ENCODE measurements at places on chromosomes 7 and 10.

GRCh38 chr10:33666686-33667480 is 332.4 kb upstream of the NRP1 start:
- DNase-seq = no peak

DNA sequence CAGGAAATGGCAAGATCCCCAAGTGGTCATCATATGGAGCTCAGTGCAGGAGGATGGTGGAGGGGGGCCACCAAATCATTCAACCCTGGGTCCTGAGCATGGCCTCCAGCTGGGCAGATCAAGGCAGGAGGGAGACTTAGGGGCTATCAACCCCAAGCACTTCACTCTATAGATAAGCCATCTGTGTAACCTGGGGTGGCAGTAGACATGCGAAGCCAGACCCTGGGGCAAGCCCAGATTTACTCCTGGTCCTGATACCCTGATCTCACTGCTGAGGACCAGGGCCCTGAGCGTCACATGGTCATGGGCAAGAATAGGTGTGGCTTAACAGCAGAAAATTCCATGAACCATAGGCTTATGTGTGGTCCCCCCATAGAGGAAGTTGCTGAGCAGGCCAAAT is 173.0 kb upstream of the ADCY1 start:
- DNase-seq = no peak

GRCh38 chr7:7693881-7694280 is 24.5 kb downstream of the RPA3 start:
- DNase-seq = no peak

GRCh38 chr10:4639960-4640359 is 186.0 kb upstream of the AKR1E2 start:
- DNase-seq = no peak

DNA sequence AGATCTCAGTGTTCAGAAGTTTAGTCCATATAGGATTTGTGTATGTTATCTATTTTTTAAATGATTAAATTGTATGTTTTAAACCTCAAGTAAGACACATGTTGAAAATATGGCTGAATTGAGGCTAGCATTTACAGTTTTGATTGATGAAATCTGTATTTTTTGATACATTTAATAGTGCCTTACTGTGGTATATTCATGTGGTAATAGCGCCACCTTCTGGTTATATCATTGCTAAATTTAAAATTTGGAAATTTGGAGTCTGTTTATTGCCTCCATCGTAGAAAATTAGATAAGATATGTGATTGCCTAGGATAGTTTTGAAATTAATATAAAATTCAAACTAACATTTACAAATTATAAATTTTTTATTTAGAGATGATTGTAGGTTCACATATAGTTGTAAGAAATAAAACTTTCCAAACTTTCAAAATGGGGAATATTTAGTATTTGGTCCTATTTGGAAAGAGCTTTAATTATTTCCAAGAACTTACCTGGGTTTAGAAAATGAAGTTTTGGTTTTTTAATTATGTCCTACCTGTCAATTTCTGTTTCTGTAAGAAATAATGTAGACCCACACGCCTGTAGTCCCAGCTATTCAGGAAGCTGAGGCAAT is 19.1 kb upstream of the ARMS2 start:
- no peak for DNase-seq

GRCh38 chr10:110209454-110209925 is 2.1 kb downstream of the MXI1 start:
- peak; percentile 79 for DNase-seq

DNA sequence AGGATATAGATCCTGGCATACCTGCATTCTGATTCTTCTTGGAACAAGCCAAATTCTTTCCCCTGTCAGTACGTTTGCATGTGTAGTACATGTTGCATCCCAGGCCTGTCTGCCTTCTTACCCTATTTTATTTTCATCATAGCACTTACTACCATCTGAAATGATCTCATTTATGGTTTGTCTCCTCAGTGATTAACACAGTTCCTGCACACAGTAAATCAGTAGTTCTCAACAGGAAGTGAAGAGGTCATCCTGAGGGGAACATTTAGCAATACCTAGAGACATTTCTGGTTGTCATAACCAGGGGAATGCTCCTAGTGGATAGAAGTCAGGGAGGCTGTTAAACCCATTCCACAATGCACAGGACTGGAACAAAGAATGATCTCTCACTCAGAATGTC is 38.2 kb upstream of the SLC26A4 start:
- DNase-seq = no peak

- DNase-seq = no peak
Observed at GRCh38 chr10:75978213-75978612, 546.8 kb downstream of the LRMDA start.

Data from T-cell (primary cell).